Stimulated activated CD4-positive, alpha-beta T cell treated with anti-CD3 and anti-CD28 coated beads, Interleukin-2, amount 100 ng/mL, for 24 hours (primary cell): ENCODE measurements at places on chromosomes 2 and 18.

GRCh38 chr18:46755315-46756024 is 1.4 kb downstream of the ST8SIA5 start:
- no peak for DNase-seq

GRCh38 chr2:174577967-174578589 is 19.5 kb downstream of the WIPF1 start:
- DNase-seq, result no peak

DNA sequence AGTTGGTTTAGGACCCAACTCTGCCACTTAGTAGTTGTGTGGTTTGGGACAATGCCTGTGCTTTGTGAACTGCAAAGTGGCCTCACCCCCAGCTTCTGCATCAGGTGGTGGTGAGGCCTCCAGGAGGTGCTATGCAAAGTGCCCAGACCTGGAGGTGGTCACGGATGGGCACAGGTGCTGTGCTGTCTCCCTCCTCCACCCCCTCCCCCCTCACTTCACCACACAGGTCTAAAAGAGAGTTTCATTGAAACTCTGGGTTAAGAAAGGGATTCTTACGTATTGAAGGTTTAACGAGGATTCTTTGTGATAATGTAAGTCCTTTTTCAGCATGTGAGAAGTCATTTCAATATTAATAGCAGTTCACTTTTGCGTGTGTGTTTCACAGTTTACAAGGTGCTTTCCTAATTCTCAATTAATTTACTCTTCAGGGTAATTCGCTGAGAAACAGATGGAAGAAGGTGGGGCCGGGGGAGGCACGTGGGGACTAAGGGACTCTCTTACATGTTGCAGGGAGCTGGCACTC is 369.9 kb downstream of the LPIN1 start:
- no peak for DNase-seq

DNA sequence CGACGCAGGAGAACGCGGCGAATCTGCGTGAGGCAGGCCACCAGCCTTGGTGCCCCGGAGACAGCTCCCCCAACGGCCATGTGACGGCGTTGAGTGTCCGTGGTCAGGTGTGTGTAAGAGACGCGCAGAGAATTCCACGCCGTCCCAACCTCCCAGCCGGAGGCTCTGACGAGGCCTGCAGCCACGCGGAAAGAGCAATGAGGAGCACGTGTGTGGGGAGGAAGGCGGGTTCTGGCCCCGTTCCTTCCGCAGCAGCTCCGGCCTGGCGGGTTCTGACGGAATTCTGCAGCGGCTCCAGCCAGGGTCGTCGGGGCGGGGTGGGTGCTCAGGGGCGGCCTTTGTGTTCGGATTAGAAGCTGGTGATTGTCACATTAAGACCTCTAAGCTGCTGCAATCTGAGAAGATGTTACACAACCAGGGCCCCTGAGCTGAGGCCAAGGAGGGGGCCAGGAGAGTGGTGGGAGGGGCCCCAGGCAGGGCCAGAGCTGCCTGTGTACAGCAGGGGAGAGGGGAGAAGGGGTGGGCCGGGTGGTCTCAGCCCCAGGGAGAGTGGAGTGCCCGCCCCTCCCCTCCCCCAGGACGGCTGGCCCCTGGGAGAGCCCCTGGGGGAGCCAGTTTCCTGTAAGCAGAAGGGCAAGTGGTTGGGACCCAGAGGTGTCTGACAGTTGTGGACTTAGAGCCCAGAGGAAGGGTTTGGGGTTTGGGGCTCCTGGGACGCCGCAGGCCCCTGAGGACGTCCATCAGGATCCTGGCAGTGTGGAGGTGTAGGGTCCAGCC is 5.1 kb upstream of the GAL3ST2 start:
- DNase-seq, result no peak

- no peak for DNase-seq
Observed at GRCh38 chr2:144233733-144234541, 286.0 kb downstream of the ZEB2 start.
